ENCODE measurements at places on chromosomes 5 and 9.

- DNase-seq, result no peak
Measured at GRCh38 chr9:95752129-95752731, 123.3 kb upstream of the ERCC6L2 start.

GRCh38 chr5:120367896-120368634, 96.0 kb upstream of the PRR16 start:
- DNase-seq, result no peak

DNA sequence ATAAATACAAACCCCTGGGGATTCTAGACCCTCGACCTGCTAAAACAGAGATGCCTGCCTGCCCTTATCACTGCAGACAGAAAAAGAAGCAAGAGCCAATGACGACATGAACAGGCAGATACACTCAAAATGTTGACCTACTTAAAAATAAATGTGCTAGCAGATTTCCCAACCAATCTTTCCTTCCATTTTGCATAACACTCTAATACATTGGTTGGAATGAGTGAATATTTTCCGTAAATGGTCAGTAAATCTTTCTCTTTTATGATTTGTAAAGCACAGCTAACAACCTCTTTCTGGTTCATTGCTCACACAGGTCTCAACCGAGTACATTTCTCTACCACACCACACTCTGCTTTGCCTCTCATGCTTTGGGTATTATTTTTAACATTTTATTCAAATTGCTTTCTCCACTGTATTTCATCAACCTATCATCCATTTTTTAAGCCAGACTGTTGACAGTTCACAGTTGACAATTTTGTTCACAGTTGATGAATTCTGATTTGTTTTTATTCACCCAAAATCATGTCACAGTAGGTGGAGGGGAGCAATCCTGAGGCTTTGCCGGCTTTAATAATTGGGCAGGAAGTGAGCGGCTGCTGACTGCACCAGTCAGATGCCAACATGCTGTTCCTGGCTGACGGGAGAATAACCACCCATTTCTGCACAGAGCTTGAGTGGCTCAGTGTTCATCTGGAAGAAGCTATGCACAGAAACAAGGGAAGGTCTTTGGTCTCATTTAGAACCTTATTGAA, 426.6 kb downstream of the SPOCK1 start:
- DNase-seq, result no peak

DNA sequence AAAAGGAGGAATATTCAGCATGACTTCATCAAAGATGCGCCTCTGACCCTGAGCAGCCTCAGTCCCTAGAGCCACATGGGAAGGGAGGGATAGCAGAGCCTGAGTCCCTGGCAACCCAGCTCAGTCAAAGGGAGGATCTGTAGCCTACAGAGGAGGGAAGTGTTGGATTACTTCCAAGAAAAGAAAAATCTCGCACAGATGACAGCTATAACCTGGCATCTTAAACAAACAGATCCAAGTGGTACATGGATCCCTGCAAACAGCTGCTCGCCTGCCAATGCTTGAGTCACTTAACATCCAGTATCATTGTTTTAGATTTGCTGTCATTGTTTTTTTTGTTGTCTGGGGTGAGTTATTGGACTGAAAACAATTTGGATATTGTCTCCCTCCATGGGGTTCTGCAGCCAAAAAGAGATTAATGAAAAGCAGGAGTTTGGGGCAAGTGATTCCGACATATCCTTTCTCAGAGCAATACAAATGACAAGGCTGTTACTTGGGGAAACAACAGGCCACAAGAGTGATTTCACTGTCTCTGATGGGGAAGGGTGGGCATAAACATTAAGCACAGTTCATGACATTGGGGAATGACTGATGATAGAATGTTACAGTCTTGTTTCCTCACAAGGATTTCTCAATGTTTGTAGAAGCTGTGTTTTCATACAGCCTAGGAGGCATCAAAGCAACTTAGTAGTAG, 153.5 kb upstream of the KIF2A start:
- no peak for DNase-seq

- no peak for DNase-seq
Measured at GRCh38 chr5:142499591-142500226, 174.9 kb upstream of the SPRY4 start.

GRCh38 chr5:5313101-5313635, 109.3 kb upstream of the ICE1 start:
- DNase-seq, result no peak

GRCh38 chr5:61216741-61217140, 54.5 kb upstream of the SMIM15 start:
- DNase-seq, result no peak

DNA sequence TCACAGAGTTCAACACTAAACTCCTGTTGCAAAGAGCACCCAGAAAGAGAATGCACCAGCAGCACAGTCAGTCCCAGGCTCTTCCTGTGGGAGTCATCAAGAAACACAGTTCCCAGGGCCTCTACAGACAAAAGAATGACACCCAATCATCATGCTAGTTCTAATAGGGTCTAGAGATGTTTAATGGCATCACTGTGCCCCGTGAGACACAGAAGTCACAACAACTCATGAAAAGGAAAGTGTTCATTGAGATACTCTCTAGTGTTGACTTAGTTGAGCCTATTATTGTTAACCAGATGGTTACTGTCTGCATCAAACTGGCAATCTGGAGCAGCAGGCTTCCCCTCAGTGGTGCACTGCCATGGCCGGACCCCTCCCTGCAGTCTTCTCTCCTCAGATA, 1.6 kb downstream of the KLHL3 start:
- no peak for DNase-seq

DNA sequence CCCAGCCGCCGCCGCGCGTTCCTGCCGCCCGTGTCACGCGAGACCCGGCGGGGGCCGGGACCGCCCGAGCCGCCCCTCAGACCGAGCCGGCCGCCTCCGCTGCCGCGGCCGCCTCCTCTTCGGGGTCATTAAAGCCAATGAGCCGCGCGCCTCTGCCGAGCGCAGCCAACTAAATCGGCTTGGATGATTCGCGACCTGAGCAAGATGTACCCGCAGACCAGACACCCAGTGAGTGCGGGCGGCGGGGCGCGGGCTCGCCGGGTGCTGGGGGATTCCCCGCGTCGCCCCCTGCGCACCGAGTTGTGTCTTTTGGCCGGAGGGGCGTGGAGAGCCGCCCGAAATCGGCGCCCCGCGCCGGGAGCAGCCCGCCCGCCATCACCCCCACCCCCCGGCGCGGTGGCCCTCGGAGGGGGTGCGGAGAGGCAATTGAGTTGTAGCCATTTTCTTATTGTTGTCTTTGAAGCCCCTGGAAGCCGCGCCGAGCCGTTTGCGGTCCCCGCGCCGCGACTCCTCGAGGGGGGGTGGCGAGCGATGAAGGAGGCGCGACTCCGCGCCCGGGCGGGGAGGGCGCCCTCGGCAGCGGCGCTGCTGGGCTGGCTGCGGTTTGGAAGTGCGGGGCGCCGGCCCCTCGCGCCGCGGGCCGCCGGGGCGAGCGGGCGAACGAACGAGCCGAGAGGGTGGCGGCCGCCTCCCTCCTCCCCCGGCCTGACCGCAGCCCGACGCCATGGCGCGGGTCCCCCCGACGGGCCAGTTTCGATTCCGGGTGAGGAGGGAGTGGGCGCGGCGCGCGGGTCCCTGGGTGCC, 1.0 kb downstream of the TLE4 start:
- DNase-seq, result peak; percentile 29

DNA sequence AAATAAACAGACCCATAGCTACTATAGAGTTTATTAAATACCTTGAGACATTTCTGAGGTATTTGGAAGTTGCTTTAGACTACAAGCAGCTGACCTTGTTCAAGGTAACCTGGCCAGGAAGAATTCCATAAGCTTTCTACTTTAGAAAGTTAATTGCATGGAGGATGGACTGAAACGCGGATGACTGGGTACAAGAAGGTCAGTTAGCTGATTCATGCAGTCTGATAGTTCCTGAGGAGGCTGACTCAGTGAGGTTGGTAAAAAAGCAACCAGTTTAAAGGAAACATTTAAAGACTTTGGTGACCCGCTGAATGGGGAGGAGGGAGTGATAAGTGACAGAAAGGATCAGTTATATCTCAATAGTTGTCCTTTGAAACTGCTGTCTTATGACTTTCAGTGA, 670.1 kb upstream of the CDH9 start:
- DNase-seq, result no peak

DNA sequence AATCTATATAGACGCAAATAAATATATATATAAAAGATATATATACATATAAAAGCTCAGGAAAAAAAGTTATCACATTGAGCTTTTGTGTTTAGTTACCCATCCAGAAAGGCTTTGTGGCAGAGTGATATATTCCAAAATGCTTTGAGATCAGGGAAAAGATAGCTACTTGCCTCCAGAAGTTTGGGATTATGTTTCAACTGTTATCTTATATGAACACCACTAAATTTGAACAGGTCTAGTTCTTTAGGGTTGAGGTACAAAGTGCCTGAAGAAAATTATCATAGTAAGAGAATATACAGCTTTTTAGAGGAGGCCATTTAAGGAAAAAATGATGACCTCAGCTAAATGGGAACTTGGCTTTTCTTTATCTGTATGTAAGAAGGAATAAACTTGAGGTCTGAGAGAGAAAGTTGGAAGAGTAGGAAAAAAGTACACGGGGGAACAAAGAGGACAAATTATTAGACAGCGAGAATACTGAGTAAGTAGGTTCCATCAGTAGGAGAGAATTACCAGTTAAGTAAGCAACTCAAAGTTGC, 2.4 kb downstream of the ERP44 start:
- DNase-seq, result no peak

Measured in stimulated activated CD4-positive, alpha-beta T cell treated with anti-CD3 and anti-CD28 coated beads, Interleukin-1b, Interleukin-23, amount 100 ng/mL, for 1 hour (primary cell).